NT2/D1 (cell line): ENCODE measurements at places on chromosomes 1 and 21.

DNA sequence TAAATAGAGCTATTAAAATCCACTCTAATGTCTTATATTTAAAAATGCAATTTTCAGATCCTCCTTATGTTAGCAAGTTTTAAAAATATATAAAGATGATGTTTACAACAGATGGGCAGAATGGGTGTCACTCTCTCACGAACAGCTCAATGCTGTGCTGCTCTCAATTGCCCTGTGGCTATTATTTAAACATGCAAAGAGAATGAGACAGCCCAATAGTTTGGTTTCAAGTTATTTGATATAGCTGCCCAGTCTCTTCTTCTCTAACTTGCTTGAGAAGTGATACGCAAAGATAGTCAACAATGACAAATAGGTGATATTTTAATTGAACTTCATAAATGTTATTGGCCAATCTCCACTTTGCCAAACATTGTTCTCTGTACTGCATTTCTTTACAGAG lies 199.3 kb upstream of the GREM2 start:
- no peak for DNase-seq

DNA sequence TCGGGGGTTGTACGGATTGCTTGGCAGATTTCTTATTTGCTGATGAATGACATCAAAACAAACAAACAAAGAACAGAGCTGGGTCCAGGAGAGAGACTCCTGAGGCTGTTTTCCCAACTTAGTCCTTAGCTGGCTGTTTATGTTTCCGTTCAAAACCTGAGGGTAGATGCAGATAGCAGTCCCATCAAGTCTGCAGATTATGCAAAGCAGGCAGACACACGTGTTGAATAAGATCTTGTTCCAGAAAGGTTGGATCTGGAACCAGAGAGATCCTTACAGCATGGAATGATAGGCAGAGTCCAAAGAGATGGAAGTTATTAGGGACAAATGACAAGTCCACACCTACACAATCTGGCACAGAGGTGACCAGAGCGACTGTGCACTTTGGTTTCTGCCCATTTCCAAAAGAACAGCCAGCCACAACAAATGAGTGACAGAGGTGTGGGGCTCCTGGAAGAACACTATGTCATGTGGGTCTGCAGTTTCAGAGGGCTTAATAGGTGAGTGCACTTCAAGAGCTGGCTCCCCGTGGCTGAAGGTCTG lies 65.5 kb downstream of the MAN1C1 start:
- no peak for DNase-seq

DNA sequence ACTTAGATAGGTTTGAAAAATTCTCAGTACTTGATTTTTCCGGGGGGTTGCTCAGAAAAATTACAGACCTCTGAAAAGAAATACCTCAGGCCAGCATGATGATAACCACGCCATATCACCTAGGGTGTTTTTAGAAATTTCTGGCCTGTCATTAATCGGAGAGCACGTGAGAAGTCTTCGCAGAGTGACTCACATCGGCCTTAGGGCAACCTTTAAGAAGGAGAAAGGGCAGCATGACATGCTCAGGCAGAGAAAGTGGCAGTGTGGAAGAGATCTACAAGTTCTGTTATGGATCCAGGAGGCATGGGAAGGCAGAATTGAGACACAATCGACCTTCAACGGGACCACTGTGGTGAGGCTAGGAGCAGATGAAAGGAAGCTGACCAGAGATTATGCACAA lies 506.3 kb downstream of the LMO4 start:
- no peak for DNase-seq

GRCh38 chr1:204326771-204327300 lies 32.9 kb downstream of the PLEKHA6 start:
- DNase-seq, result no peak

- DNase-seq, result no peak
Measured at GRCh38 chr1:51247022-51247421, 10.9 kb downstream of the RNF11 start.

DNA sequence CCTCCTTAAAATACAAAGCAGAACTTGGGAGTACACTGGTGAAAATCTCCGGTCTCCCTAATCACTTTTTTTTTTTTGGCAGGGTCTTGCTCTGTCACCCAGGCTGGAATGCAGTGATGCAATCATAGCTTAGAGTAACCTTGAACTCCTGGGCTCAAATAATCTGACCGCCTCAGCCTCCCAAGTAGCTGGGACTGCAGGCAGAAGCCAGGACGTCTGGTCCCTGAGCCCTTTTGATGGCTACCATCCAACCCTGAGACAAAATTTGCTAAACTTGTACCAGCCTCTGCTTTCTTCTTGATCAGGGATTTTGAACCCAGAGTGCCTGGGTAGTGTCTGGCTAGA lies 4.1 kb downstream of the L1TD1 start:
- no peak for DNase-seq

GRCh38 chr1:21783679-21784603 lies 992 bp upstream of the USP48 start:
- peak; percentile 89 for DNase-seq

DNA sequence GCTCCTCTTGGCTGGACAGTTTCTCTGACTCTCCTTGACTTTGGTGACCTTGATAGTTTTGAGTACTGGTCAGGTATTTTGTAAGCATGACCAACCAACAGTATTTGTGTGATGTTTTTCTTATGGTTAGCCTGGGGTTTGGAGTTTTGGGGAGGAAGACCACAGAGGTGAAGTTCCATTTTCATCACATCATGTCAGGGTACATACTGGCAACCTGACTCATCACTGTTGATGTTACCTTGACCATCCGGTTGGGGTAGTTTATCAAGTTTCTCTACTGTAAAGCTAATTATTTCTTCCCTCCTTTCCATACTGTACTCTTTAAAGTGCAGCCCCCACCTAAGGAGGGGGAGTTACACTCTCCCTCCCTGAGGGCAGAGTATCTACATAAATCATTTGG lies 13.4 kb downstream of the OSCP1 start:
- DNase-seq, result no peak

DNA sequence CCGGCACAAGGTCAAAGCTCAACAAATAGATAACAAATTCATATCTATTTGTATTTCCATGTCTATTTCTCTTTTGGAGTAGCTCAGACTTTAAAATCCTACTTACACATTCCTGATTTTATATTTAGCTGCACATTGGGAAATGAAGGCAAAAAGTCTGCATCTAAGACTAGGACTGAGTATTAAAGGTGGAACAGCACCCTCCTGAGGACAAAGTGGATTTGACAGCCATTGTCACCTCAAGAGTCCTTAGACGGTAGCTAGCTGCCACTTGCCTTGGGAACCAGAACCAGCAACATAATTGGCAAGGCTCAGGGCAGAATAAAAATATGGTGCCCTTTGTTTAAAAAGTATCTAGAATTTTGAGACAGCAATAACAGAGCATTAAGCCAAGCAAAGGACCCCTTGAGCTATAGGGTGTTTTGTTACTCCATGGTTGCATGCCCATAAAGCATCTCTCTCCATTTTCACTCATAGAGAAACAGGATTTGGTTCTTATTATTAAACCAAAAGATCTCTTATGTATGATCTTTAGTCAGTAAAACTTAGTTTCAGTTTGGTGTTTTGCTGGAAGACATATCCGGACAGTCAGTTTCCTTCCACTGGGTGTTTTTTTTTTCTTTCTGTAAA lies 30.0 kb upstream of the SGIP1 start:
- DNase-seq, result peak; percentile 76
